ENCODE measurements at places on chromosomes 1 and 21.
A peak's percentile ranks its signal among the peaks of the same experiment; 100 is the strongest.

GRCh38 chr1:16296643-16297042, 55.6 kb downstream of the FBXO42 start:
- DNase-seq: no peak

GRCh38 chr1:207070811-207071210, 17.7 kb downstream of the PFKFB2 start:
- DNase-seq: no peak

GRCh38 chr1:89556726-89557444, 32.3 kb downstream of the LRRC8B start:
- DNase-seq: no peak

DNA sequence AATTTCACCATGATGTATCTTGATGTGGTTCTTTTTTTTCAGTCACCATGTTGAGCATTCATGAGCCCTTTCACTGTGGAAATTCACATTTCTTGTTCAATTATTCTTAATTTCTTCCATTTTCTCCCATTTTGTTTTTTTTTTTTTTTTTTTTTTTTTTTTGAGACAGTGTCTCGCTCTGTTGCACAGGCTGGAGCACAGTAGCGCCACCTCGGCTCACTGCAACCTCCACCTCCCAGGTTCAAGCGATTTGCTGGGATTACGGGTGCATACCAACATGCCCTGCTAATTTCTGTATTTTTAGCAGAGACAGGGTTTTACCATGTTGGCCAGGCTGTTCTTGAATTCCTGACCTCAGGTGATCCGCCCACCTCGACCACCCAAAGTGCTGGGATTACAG, 14.7 kb downstream of the ZNF644 start:
- DNase-seq: no peak

DNA sequence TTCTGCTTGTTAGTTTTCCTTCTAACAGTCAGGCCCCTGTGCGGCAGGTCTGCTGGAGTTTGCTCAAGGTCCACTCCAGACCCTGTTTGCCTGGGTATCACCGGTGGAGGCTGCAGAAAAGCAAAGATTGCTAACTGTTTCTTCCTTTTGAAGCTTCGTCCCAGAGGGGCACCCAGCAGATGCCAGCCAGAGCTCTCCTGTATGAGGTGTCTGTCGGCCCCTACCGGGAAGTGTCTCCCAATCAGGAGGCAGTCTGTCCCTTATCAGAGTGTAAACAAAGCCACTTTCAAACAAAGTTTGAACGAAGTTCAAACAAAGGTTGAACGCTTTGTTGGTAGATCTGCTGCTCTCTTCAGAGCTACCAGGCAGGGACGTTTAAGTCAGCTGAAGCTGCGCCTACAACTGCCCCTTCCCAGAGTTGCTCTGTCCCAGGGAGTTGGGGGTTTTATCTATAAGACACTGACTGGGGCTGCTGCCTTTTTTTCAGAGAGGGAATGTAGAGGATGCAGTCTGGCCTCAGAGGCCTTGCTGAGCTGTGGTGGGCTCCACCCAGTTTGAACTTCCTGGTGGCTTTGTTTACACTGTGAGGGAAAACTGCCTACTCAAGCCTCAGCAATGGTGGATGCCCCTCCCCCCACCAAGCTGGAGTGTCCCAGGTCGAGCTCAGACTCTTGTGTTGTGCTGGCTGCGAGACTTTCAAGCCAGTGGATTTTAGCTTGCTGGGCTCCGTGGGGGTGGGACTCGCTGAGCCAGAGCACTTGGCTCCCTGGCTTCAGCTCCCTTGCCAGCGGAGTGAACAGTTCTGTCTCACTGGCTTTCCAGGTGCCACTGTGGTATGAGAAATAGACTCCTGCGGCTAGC, 401.8 kb downstream of the SRGAP2C start:
- no peak for DNase-seq

DNA sequence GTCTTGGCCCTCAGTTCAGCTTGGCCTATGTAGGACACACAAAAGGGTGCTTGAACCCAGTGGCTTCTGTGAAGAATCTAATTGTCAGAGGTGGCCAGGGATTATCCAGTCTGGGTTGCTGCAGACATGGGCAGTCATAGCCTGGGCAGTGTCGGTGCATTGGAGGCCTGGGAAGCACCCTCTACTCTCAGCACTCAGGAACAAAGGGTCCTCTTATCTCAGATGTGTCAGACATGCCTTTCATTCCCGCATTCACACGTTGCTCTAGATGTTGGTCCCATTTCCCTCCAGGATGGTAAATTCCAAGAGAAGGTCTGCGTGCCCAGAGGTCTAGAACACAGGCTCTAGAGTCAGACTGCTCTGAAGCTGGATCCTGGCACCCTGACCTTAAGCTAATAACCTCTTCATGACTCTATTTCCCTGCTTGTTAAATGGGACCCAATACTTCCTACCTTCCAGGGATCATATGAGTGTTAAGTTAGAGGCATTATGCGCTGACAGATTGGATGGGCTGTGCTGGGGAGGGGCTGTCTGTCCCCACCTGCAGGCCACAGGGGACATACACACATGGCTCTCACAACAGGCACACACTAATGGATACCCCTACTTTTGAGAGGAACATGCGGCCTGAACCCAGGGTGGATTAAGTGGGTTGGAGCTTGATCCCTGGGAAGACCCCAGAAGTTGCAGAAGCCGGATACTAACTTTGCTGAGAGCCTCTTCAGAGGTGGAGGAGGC, 16.5 kb upstream of the EDN2 start:
- no peak for DNase-seq

DNA sequence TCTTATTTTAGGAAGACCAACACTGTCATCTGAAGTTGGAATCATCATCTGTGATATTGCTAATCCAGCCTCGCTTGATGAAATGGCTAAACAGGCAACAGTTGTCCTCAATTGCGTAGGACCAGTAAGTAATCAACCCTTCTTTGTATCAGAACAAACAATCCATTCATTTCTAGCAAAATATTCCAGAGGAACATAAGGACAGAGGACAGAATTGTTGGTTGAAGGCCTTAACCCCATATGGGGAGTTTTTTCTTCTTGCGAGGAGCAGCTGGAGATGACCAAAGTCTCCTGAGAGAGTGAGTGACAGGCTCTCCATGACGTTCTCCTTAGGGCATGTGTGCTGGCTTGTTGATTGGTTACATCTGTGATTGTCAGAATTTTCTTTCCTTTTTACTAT, 2.7 kb downstream of the SCCPDH start:
- DNase-seq: no peak

GRCh38 chr1:29531596-29531995, 295.3 kb downstream of the PTPRU start:
- no peak for DNase-seq

GRCh38 chr21:44552681-44553080, 1.4 kb upstream of the KRTAP10-2 start:
- DNase-seq: no peak

GRCh38 chr21:16342932-16343331, 613.1 kb downstream of the USP25 start:
- no peak for DNase-seq

DNA sequence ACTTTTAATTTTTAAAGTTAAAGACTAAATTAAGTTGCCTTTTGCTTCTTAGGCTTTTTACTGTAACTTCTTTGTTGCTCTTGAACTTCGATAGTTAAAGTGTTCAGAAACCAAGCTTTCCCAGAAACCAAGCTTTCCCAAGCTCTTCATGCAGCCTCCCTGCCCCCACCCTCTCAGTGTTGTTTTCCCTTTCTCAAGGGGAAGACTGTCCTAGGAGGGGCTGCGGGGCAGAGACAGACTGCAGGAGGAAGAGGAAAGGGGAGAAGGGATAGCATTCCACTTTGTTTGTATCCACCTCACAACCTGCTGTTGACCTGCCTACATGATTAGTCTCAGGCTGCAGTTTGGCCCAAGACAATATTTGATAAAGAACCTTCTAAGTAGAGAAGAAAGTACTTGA, 39.0 kb upstream of the DIPK1A start:
- no peak for DNase-seq

DNA sequence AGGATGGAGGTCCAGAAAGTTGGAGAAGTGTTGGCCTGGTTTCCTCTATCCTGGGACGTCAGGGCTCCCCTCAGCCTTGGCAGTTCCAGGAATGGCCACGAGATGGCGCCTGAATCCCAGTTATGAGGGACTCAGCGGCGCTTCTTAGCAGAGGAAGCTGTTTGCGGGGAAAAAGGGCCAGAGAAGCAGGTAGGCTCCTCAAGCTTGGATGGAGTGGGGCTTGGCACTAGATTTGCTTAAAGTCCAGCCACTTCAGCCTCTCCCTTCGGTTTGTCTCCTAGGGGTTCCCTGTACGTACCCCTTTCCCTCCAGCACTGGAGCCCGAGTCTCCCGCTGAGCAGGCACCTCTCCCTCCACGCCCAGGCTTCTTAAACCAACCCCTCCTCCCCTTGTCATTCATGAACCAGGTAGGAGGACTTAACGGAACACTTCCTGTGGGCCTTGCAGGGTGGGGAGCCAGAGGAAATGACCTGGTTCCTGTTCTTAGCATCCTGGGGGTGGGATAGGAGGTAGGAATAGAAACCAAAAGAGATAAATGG, 32.0 kb upstream of the TENT5B start:
- DNase-seq: peak; percentile 87

- DNase-seq: peak; percentile 31
Observed at GRCh38 chr1:18058206-18058921, 49.2 kb upstream of the IGSF21 start.

DNA sequence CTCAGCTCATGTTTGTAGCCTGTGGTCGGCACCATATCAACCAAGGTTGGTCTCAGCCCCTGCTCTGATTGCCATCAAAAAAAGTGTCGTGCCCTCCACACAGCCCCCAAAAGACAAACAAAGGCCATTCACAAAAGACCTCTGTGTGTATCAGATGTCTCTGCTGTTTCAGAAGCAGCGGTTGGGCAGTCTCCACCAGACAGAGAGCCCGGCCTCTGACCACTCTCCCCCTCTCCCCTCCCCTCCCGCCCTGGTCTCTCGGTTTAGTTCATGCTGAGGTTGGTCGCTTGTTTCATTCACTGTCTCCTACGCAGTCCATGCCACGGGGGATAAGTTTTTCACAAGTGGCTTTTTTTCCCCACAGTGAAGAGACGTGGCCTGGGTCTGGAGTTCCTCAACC, 27.1 kb downstream of the ACTA1 start:
- DNase-seq: peak; percentile 59

GRCh38 chr1:58159434-58159830, 387.1 kb downstream of the OMA1 start:
- DNase-seq: no peak
